PC-9 (cell line): ENCODE measurements at places on chromosomes 12 and 14. TPM values are rescaled to one million over a fixed set of nuclear protein-coding genes. Genes with fewer than 3 reads are reported as not detected.

The CLEC1B gene
- not detected in 2 replicates for total RNA-seq

The PLBD1 gene
- total RNA-seq = 13.8 and 17.8 TPM in 2 replicates

The SLC5A8 gene
- total RNA-seq = not detected in 2 replicates

The SLC7A7 gene
- 4.7 and 5.9 TPM in 2 replicates for total RNA-seq

DNA sequence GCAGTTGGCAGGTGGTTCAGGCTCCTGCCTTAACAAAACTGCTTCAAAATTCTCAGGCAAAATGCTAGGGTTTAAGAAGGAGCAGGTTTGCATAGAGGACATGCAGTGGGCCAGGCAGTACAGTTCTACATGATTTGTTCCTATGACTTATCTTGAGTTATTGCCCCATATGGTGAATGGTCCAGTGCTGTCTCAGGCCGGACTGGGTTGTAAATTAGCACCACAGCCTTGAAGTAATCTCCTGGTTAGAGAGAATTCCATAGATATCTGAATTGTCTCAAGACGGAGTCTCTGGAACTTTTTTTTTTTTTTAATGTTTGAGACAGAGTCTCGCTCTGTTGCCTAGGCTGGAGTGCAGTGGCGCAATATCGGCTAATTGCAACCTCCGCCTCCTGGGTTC lies 11.8 kb upstream of the PRPF39 start:
- no peaks in the 10 kb centered on the region for H3K27me3 ChIP-seq
- no peaks in the 10 kb centered on the region for H3K4me1 ChIP-seq
- H3K27ac ChIP-seq = no peak overlapping the region
- DNase-seq = no peak

- H3K4me3 ChIP-seq = no peak overlapping the region
- H3K27me3 ChIP-seq = no peaks in the 10 kb centered on the region
- H3K36me3 ChIP-seq = no peaks in the 10 kb centered on the region
Measured at GRCh38 chr14:83421711-83422110, 1888.1 kb upstream of the SEL1L start.

DNA sequence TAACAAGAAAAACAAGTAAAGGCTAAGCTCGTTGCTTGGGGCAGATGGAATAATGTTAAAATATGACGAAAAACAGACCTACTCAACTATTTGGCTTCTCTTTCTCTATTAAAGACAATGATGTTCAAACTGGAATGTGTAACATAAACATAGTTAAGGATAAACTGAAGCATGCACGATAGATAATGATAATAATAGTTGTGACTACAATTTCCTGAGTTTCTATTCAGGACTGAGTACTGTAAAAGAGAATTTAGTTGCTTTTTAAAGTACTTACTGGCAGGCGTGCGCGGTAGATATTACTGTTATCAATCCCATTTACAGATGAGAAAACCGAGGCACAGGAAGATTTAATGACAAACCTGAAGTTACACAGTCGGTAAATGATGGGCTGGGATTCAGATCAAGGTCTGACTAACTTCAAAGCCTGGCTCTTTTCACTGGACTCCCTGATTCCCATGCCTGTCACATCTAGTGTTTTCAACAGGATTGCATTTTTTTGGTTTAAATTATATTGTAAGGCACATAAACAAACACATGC lies 103.0 kb downstream of the CRADD start:
- no peak for DNase-seq
- no peak overlapping the region for H3K4me3 ChIP-seq
- H3K36me3 ChIP-seq = no peaks in the 10 kb centered on the region
- no peaks in the 10 kb centered on the region for H3K27me3 ChIP-seq

GRCh38 chr12:52632656-52633055 lies 14.3 kb upstream of the KRT73 start:
- H3K4me1 ChIP-seq = no peaks in the 10 kb centered on the region
- no peak for DNase-seq
- no peak overlapping the region for H3K4me3 ChIP-seq
- no peak overlapping the region for H3K27ac ChIP-seq
- H3K36me3 ChIP-seq = no peaks in the 10 kb centered on the region
